Sigmoid colon (tissue), 7 donors: ENCODE measurements at places on chromosomes 7 and 10. TPM values are rescaled to one million over a fixed set of nuclear protein-coding genes. Genes with fewer than 3 reads are reported as not detected.
A peak's percentile ranks its signal among the peaks of the same experiment; 100 is the strongest.

- H3K27ac ChIP-seq: no peak overlapping the region
- H3K4me3 ChIP-seq: no peak overlapping the region
- no peaks in the 10 kb centered on the region for H3K4me1 ChIP-seq
These were observed 455.3 kb downstream of the REEP3 start for GRCh38 chr10:63976538-63976937.

The IDI2 gene
- not detected for polyA plus RNA-seq

GRCh38 chr10:117761695-117762094 is 219.1 kb downstream of the EMX2 start:
- no peaks in the 10 kb centered on the region for H3K36me3 ChIP-seq
- no peak overlapping the region for H3K27ac ChIP-seq
- H3K27me3 ChIP-seq: no peaks in the 10 kb centered on the region
- DNase-seq: no peak
- no peaks in the 10 kb centered on the region for H3K4me1 ChIP-seq

The CCDC3 gene
- polyA plus RNA-seq: 0.46 TPM

GRCh38 chr7:8531991-8532515 is 98.6 kb downstream of the NXPH1 start:
- no peak overlapping the region for H3K4me3 ChIP-seq
- H3K27ac ChIP-seq: no peak overlapping the region
- H3K36me3 ChIP-seq: no peaks in the 10 kb centered on the region

- no peaks in the 10 kb centered on the region for H3K36me3 ChIP-seq
- H3K4me3 ChIP-seq: no peak overlapping the region
- peaks cover 3% of the 10 kb centered on the region for H3K4me1 ChIP-seq
These were observed 11.7 kb downstream of the ORAI2 start for GRCh38 chr7:102444961-102445673.

- H3K4me3 ChIP-seq: peak overlapping the region; percentile 92
- H3K27me3 ChIP-seq: no peaks in the 10 kb centered on the region
- peaks cover 18% of the 10 kb centered on the region for H3K4me1 ChIP-seq
- peak overlapping the region; percentile 94 for H3K27ac ChIP-seq
These were observed 750 bp downstream of the ZNF398 start for GRCh38 chr7:149147752-149148653.

The PRKG1 gene
- 4.2 TPM for polyA plus RNA-seq

- no peaks in the 10 kb centered on the region for H3K36me3 ChIP-seq
- peaks cover 37% of the 10 kb centered on the region for H3K4me1 ChIP-seq
- H3K27ac ChIP-seq: peak overlapping the region; percentile 100
- no peaks in the 10 kb centered on the region for H3K27me3 ChIP-seq
- peak; percentile 67 for DNase-seq
- peak overlapping the region; percentile 94 for H3K4me3 ChIP-seq
These were observed 593 bp downstream of the CDK13 start for GRCh38 chr7:39950473-39951225.

The AEBP1 gene
- polyA plus RNA-seq: 12.0 TPM

The EPO gene
- polyA plus RNA-seq: not detected

The BEND7 gene
- polyA plus RNA-seq: 11.4 TPM

The GPR37 gene
- 0.69 TPM for polyA plus RNA-seq

- no peak overlapping the region for H3K27ac ChIP-seq
- no peak for DNase-seq
- no peaks in the 10 kb centered on the region for H3K36me3 ChIP-seq
- H3K4me1 ChIP-seq: peaks cover 9% of the 10 kb centered on the region
These were observed 162.9 kb downstream of the ZNF33B start for GRCh38 chr10:42475168-42476098.

The SERPINE1 gene
- polyA plus RNA-seq: 0.46 TPM

GRCh38 chr7:106053109-106053508 is 59.0 kb downstream of the SYPL1 start:
- no peaks in the 10 kb centered on the region for H3K36me3 ChIP-seq
- no peaks in the 10 kb centered on the region for H3K27me3 ChIP-seq
- H3K27ac ChIP-seq: no peak overlapping the region

- H3K27me3 ChIP-seq: no peaks in the 10 kb centered on the region
- no peak overlapping the region for H3K4me3 ChIP-seq
- H3K4me1 ChIP-seq: no peaks in the 10 kb centered on the region
- no peaks in the 10 kb centered on the region for H3K36me3 ChIP-seq
- no peak for DNase-seq
These were observed 27.8 kb upstream of the ZNF273 start for GRCh38 chr7:64875258-64875657.

DNA sequence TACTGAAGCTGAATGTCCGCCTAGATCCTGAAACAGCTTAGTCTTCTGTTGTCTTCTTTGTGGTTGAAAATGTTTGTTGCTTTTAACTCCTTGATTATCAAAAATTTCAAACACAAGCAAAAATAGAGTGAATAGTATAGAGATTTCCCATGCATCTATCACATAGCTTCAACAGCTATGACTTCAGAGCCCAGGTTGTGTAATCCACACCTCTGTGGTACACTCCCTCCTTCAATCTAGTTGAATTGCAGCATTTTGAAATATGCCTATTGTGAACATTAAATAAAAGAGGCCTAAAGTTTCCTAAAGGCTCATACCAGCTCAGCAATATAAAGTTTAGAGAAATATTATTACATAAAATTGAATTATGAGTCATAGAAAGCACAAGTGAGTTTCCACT is 204.7 kb upstream of the HDAC9 start:
- no peak overlapping the region for H3K27ac ChIP-seq
- H3K4me3 ChIP-seq: no peak overlapping the region
- no peaks in the 10 kb centered on the region for H3K27me3 ChIP-seq
- H3K36me3 ChIP-seq: no peaks in the 10 kb centered on the region

GRCh38 chr7:125661677-125662076 is 732.1 kb upstream of the POT1 start:
- H3K27ac ChIP-seq: no peak overlapping the region
- DNase-seq: no peak
- no peaks in the 10 kb centered on the region for H3K36me3 ChIP-seq
- H3K4me1 ChIP-seq: no peaks in the 10 kb centered on the region
- H3K4me3 ChIP-seq: no peak overlapping the region

GRCh38 chr7:49840751-49841405 is 67.4 kb downstream of the VWC2 start:
- H3K4me1 ChIP-seq: no peaks in the 10 kb centered on the region
- no peaks in the 10 kb centered on the region for H3K36me3 ChIP-seq
- H3K27ac ChIP-seq: no peak overlapping the region
- H3K4me3 ChIP-seq: no peak overlapping the region
- no peak for DNase-seq

- H3K27ac ChIP-seq: no peak overlapping the region
- peaks cover 10% of the 10 kb centered on the region for H3K4me1 ChIP-seq
- no peak overlapping the region for H3K4me3 ChIP-seq
- H3K36me3 ChIP-seq: no peaks in the 10 kb centered on the region
- peaks cover 20% of the 10 kb centered on the region for H3K27me3 ChIP-seq
These were observed 20.8 kb upstream of the MKI67 start for GRCh38 chr10:128147064-128147463.

The CNTNAP2 gene
- polyA plus RNA-seq: 0.60 TPM

- DNase-seq: peak; percentile 64
- H3K27ac ChIP-seq: no peak overlapping the region
- no peaks in the 10 kb centered on the region for H3K4me1 ChIP-seq
- no peak overlapping the region for H3K4me3 ChIP-seq
- H3K36me3 ChIP-seq: peaks cover 7% of the 10 kb centered on the region
These were observed 57.6 kb downstream of the MKI67 start for GRCh38 chr10:128068398-128069285.

DNA sequence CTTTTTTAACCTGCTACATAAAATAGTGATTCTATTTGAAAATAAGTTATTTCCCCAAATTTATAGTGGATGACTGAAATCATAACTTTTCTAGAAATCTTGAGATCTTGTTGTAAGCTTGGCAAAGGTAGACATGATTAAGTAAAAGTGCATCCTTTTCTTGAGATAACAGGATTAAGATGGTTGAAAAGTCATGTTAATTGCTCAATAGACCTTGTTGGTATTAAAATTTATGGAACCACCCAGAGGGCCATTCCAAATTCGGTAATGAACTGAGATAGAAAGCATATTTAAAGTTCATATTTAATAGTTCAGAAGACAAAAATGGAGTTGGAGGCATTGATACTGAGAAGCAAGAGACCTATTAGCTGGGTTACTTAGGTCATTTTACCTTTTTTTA is 139.1 kb downstream of the BICC1 start:
- H3K27me3 ChIP-seq: no peaks in the 10 kb centered on the region
- H3K4me3 ChIP-seq: no peak overlapping the region
- H3K27ac ChIP-seq: no peak overlapping the region
- peaks cover 33% of the 10 kb centered on the region for H3K4me1 ChIP-seq
- no peak for DNase-seq

GRCh38 chr7:55240418-55241142 is 124.6 kb upstream of the LANCL2 start:
- H3K4me3 ChIP-seq: no peak overlapping the region
- H3K27ac ChIP-seq: no peak overlapping the region
- DNase-seq: no peak
- H3K36me3 ChIP-seq: no peaks in the 10 kb centered on the region
- no peaks in the 10 kb centered on the region for H3K4me1 ChIP-seq

- H3K27ac ChIP-seq: no peak overlapping the region
- H3K36me3 ChIP-seq: no peaks in the 10 kb centered on the region
- H3K4me1 ChIP-seq: peaks cover 25% of the 10 kb centered on the region
These were observed 4.5 kb upstream of the DRGX start for GRCh38 chr10:49400365-49400764.

The CHAT gene
- polyA plus RNA-seq: not detected

DNA sequence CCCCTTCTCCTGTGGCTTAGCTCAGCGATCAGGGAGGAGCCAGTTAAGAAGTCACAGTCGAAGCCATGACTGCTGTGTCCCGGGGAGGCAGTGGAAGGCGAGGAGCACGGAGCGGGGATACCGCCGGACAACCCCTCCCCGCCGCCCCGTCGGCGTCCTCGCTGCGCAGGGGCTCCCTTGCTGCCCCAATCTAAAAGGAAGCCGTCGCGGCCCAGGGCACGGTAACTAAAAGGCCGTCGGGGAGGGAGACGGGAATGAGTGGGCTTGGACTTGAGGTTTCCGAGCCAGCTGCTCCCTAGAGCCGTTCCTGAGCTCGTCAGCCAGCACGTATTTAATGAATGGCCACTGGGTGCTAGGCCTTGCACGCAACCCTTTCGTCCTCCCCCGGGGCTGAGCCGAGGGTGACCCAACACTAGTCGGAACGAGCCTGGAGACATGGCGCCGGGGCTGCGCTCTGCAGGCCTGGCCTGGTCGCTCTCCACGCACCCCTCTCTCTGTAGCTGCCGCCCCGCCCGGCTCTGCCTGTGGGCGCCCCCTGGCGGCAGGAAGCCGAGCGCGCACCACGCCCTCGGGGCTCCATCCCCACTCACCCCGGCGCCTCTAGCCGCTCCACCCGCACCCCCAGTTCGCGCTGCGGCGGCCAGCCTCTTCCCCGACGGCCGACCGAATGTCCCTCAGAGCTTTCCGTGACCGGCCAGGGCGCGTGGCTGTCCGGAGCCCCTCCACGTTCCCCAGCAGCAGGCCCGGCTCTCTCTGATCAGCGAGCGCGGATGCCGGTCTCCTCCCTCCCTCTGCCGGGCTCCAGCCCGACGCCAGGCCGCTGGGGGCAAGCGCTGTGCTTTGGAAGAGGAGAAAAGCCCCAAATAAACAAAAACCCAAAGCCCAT is 29.3 kb upstream of the KCNK18 start:
- H3K4me1 ChIP-seq: peaks cover 48% of the 10 kb centered on the region
- peak; percentile 69 for DNase-seq
- no peak overlapping the region for H3K4me3 ChIP-seq

- no peak for DNase-seq
- H3K27ac ChIP-seq: no peak overlapping the region
- H3K36me3 ChIP-seq: no peaks in the 10 kb centered on the region
- H3K4me1 ChIP-seq: no peaks in the 10 kb centered on the region
- no peaks in the 10 kb centered on the region for H3K27me3 ChIP-seq
These were observed 282.5 kb upstream of the NRP1 start for GRCh38 chr10:33616956-33617355.

The CPA2 gene
- polyA plus RNA-seq: 3.0 TPM

- H3K36me3 ChIP-seq: no peaks in the 10 kb centered on the region
- H3K27me3 ChIP-seq: no peaks in the 10 kb centered on the region
- no peak overlapping the region for H3K4me3 ChIP-seq
- no peaks in the 10 kb centered on the region for H3K4me1 ChIP-seq
- no peak for DNase-seq
These were observed 204.0 kb upstream of the AOAH start for GRCh38 chr7:36928311-36928710.

DNA sequence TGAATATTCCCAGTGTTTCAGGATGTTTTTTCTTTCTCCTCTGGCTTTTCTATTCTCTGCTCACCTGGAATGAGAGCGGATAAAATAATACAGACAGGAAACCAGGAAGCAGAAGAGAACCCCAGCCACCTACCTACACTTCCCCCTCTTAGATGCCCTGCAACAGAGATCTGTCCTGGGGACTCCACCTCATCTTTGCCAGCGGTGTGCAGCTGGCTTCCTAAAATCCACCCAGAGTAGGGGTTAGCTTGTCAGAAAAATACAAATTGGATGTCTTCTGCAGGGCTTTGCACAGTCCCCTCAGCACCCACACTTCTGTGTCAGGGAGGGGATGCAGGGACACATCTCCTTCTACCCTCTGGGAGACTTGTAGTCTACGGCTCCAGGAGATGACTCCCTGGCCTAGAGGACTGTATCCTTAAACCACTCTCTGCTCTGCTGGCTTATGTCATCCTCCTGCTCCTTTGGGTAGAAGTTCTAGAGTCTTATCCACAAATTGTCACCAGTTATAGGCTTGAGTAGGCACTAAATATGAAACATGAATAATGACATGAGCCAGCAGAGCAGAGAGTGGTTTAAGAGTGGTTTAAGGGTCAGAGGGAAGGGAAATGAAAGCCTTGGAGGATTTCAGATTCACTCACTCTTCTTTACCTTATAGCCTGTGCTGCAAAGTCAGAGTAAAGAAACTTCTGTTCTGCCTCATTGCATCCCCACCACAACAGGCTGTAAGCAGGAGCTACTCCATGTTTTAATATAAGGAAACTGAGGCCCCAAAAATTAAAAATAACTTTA is 749.4 kb downstream of the AUTS2 start:
- H3K27me3 ChIP-seq: no peaks in the 10 kb centered on the region
- no peak overlapping the region for H3K4me3 ChIP-seq
- H3K27ac ChIP-seq: no peak overlapping the region
- no peaks in the 10 kb centered on the region for H3K36me3 ChIP-seq

- no peaks in the 10 kb centered on the region for H3K27me3 ChIP-seq
- H3K27ac ChIP-seq: peak within 1 kb of the TSS; percentile 94
- H3K4me3 ChIP-seq: peak within 1 kb of the TSS; percentile 99
- peaks cover 33% of the 10 kb centered on the region for H3K4me1 ChIP-seq
- DNase-seq: peak; percentile 99
These were observed at the start of the genes ACADSB and IKZF5 for GRCh38 chr10:123008355-123009104. TSS of gene ACADSB (plus strand) at chr10:123009006. CDS start at chr10:123009030, 24 bp downstream. TSS of gene IKZF5 (minus strand) at chr10:123008795. CDS start at chr10:122998625, 10,170 bp downstream.

DNA sequence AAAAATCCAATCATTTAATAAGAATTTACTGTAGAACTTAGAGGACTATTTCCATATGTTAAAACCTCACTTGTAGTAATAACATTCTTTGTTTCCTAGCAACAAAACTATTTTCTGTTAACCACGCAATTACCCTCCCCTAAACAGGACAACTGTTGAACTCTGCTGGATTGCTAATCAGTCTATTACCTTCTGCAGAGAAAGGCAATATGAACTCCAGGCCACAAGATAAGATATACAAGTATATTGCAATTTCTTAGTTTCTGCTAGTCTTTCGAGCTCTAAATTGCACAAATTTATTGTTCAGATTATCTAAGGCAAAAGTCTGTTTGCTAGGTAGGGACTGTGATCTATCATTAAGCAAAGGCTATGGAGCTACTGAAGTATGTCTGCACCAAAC is 920.1 kb upstream of the LRRN3 start:
- no peak overlapping the region for H3K4me3 ChIP-seq
- H3K27ac ChIP-seq: no peak overlapping the region
- H3K4me1 ChIP-seq: no peaks in the 10 kb centered on the region
- DNase-seq: no peak
- H3K36me3 ChIP-seq: no peaks in the 10 kb centered on the region
